ENCODE measurements at places on chromosomes 2 and 18.

DNA sequence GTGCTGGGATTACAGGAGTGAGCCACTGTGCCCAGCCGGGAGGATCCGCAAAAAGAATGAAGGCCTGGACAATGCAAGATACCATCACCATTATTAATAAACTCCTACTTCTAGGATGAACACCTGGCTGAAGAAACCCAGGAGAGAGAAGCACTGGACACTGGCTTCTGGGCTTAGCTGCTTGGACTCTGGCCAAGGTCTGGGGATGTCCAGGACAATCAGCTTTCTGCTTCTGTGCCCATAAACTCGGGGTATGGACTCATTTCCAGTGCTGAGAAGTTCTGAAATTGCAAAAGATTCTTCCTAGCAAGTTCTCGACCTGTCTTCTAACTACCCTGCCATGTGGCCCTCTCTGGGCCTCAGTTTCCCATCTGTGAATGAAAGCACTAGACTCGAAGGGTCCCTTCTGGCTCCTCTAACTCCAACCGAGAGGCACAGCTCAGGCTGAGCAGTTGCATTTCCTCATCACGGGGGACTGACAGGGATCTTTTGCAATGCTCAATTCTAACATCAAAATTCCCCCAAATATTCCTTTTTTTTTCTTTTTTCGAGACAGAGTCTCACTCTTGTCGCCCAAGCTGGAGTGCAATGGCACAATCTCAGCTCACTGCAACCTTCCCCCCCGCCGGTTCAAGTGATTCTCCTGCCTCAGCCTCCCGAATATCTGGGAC, 2.4 kb upstream of the SH2D6 start:
- no peak for DNase-seq

GRCh38 chr2:3633982-3634595, 23.9 kb upstream of the ALLC start:
- peak; percentile 44 for DNase-seq

GRCh38 chr18:14769381-14769780, 21.4 kb downstream of the ANKRD30B start:
- no peak for DNase-seq

DNA sequence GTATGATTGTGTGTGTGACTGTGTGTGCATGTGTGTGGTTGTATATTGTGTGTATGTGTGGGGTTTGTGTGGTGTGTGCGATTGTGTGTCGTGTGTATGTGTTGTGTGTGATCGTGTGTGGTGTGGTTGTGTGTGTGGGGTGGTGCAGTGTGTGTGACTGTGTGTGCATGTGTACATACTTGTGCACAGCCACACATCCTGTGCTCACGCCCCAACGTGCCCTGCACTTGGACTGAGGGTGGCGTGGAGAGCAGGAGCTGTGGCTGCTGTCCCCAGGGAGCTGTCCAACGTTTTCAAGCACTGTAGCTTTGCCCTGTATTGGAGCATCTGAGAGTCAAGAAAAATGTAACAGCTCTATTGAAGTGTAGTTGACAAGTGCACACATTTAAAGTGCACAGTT, 243.2 kb upstream of the HDAC4 start:
- DNase-seq, result peak; percentile 55

- DNase-seq, result no peak
These were observed 129.7 kb upstream of the TNP1 start for GRCh38 chr2:216989340-216990129.

- DNase-seq, result no peak
These were observed 133.9 kb upstream of the GCFC2 start for GRCh38 chr2:75844651-75845050.

DNA sequence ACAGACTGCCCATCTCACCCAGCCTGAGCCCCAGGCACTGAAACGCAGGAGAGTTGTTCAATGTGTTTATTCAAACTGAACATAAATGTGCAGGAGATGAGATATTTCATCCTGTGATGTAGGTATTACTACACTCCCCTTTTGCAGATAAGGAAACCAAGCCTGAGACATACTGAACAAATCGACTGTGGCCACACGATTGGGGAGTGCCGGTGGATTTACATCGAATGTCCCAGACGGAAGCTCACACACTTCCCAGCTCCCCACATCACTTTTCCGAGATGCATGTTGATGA, 94.8 kb upstream of the ALKAL2 start:
- DNase-seq, result peak; percentile 26

- no peak for DNase-seq
These were observed 47.4 kb upstream of the CDCA7 start for GRCh38 chr2:173307293-173307692.

DNA sequence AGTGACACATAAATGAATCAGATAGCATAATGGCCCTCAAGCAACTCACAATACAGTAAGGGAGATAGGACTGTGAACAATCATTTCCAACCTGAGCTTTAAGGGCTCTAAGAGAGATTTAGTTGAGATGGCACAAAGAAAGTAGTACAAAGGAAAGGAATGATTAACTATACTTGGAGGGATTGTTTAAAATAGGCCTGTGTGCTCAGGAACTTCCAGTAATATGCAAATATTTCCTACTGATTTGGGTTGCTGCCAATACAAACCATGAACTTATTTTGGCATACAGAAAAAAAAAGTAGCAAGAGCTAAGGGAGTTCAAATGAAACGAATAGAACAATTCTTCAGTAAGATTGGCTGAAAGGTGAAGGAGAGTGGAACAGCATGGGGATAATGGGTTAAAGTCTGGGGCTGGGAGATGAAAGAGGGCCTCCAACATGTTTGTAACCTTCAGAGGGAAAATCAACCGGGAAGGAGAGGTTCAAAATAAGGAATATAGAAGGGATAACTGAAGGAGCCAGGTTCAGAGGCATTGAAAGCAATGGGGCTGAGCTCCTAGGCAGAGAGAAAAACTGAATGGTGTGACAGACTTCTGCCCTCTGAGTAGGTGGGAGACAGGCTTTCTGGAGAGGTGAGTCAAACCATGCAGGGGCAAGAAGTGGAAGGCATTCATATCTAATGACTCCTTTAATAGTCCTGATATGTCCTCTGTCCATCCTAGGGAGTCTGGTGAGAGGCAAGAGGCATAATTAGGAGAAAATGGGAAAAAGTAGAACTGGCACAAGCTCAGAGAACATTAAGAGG, 83.5 kb downstream of the DNAH7 start:
- no peak for DNase-seq

DNA sequence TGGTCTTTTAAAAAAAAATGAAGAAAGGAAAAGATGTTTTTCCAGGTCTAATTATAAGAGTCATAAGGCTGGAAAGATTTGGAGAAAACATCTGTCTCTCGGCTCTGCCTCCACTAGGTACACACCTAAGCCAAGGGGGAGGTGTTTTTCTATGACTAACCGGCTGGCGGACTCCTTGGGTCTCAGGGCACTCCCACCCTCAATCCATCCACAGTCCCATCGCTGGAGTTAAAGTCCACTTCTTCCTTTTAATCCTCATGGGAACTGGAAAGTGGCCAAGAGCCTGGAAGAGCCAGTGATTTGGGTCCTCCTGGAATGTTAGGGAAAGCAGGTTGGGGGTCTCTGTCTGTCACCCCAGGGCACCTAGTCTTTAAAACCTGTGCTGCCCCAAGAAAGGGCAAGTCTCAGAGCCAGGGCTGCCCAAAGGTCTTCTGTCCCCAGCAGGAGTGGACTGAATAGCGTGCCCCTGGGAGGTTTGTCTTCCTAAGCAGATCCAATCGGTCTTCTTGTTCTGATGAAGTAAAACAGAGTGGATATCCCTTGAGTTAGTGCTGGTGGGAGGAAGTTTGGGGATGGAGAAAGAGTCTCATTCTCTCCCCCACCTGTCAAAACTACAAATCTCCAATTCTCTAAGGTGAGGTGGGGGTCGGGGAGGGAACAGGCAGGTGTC, 66.4 kb downstream of the MCFD2 start:
- no peak for DNase-seq

- no peak for DNase-seq
These were observed 40.0 kb downstream of the RNF144A start for GRCh38 chr2:6957031-6957714.

- no peak for DNase-seq
These were observed 27.0 kb downstream of the FOSL2 start for GRCh38 chr2:28419443-28420270.

GRCh38 chr2:222851956-222852617, 8.7 kb upstream of the ACSL3 start:
- DNase-seq, result no peak

DNA sequence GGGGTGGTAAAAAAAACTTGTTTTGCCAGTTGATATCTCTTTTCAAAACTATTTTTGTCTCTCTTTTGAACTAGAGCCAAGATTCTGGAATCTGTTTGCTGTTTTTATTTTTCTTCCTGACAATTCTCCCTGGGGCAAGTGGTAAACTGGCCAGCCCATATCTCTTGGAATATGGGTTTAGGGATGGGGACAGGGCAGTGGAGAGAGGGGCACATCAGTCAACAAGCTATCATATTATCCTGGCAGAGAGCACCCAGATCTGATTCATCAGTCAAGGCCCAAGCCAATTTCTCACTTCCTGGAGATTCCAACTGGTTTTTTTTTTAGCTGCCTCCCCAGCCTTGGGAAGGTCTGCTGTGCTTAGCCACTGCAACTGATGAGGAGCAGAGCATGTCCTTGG, 52.3 kb downstream of the ARHGAP28 start:
- no peak for DNase-seq

GRCh38 chr2:206127656-206128055, 31.6 kb downstream of the NDUFS1 start:
- DNase-seq, result no peak

- peak; percentile 86 for DNase-seq
These were observed 813 bp upstream of the MEIS1 start for GRCh38 chr2:66433945-66434678.

GRCh38 chr2:192498747-192499146, 304.0 kb upstream of the TMEFF2 start:
- no peak for DNase-seq

DNA sequence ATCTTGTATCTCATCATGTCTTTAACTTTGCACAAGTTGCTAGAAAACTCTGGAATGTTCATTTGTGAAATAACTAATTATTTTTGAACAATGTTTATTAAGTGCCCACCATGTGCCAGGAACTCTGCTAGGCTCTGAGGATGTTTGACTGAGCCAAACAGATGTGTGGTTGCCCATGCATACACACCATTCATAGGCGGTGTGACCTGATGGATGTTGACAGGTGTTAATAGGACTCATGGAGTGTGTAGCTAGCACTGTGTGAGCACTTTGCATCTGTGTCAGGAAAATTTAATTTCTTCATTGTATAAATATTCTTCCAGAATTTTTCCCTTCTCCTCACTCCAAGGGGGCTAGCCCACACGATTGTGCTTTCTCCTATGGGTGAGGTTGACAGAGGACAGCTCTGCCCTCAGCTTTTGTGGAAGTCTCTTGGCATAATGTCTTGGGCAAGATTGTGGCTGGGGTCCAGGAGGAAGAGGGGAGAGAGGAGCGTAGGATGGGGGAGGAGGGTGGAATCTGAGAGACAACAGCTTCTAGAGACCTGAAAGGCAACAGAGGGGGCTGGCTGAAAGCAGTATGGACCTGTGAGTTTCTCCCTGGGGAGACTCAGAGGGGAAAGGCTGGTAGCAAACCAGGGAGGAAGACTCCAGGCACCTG, 214.6 kb upstream of the CXCR4 start:
- DNase-seq, result no peak

DNA sequence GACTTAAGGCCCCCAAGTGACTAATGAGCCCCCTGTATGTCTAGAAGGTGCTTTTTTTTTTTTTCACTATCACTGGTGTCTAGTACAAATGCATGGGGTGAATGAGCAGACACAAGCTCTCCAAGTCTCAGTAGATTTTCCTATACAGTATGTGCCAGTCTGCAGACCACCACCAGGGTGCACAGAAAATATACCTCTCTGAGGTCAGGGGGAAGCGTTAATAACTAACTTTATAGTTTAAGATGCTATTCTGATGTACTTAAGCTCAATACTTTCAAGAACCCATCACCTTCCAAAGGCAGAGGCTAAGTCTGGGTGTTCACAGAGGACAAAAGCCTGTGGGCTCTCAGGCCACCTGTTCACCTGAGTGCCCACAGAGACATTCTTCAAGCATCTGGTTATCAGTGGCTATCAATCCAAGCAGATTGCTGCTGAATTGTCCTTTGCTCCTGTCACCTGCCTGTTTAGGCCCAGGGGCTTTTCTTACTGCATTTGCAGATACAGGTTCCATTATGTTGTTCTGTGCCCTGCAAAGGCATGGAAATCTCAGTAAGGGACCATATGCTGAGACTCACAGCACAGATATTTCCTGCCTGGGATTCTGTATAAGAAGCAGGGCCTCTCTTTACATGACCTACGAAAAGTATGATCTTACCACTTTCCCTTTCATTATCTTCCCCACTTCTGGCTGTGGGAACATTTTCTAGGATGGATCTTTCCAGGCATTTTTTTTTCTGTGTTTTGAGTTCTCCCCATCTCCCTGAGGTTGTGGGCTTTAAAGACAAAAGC, 534.6 kb downstream of the TNS1 start:
- no peak for DNase-seq

- DNase-seq, result no peak
These were observed 5.9 kb upstream of the RFX8 start for GRCh38 chr2:101480764-101481163.

GRCh38 chr18:42822711-42823110, 292.8 kb downstream of the RIT2 start:
- no peak for DNase-seq

- DNase-seq, result no peak
These were observed 144.3 kb upstream of the BOD1L2 start for GRCh38 chr18:57002627-57003026.

DNA sequence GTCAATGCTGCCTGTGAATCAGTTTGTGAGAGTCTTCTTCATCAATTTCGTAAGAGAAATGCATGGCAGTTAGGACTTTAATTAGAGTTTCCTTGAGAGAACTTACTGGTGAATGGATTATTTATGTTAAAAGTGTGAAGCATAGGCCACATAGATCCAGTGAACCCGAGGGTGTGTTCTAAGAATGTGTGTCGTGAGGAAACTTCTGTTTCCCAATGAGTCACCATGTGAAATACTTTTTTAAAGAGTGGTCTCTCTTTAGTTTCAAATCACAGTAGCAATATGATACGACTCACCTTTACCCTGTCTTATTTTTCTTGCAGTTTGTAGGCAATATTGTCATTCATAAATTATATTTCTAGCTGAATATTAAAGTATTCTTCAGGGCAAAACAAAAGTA, 18.5 kb downstream of the THSD7B start:
- DNase-seq, result no peak

DNA sequence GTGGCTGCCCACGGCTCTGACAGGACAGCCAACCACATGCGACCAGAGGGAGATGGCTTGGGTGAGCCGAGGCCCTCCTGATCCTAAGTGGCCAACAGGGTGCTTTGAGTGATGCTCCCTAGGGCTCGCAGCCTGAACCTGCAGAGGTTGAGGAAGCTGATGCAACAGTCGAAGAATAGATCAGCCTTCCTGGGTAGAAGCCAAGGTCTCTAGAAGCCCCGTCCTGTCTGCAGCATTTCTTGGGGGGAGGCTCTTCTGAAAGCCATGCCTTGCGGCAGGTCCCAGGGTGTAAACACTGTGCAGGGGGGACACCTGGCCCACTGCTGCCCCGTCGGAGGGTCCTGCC, 136.4 kb downstream of the HDAC4 start:
- DNase-seq, result no peak

- DNase-seq, result no peak
These were observed 17.6 kb upstream of the SMAD4 start for GRCh38 chr18:51012441-51012840.

- no peak for DNase-seq
These were observed 69.2 kb downstream of the RIT2 start for GRCh38 chr18:43046322-43046721.

GRCh38 chr2:118095610-118096009, 7.3 kb downstream of the INSIG2 start:
- no peak for DNase-seq

- peak; percentile 77 for DNase-seq
These were observed at the start of gene ASIC4 for GRCh38 chr2:219514196-219514761. TSS of gene ASIC4 (plus strand) at chr2:219514482. CDS start at chr2:219514725, 243 bp downstream.

Data from endodermal cell (in vitro differentiated cells).